ENCODE measurements at places on chromosomes 2 and 18.

DNA sequence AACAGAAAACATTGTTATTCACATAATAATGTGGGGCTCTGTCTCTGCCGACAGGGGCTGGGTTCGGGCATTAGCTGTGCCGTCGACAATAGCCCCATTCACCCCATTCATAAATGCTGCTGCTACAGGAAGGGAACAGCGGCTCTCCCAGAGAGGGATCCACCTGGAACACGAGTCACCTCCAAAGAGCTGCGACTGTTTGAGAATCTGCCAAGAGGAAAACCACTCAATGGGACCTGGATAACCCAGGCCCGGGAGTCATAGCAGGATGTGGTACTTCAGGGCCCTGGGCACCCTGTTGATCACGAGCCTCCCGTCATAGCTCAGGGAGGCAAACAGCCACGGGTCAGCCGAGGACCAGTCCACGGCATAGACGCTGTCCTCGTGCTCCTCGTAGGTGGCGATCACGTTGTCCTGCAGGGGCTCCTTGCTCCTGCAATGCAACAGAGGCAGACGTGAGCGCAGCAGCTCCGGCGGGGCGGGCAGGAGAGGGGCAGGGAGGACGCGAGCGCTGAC lies 188.5 kb downstream of the EIPR1 start:
- no peak for DNase-seq

DNA sequence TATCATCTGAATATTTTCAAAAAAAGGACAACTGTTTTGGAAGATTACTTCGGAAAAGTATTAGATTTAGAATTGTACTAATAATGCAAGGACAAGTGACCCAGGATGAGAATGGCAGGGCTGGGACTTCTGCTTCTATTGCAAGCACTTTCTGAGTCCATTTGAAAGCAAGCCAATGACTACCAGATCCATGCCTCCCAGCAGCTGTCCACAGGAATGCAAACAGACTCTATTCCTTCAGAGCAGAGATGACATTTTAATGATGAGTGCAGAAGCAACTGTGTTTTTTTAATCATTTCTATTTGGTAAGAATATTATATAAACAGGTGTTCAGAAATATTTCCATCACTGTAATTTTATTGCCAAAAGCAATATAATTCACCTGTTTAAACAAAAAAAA lies 456.7 kb downstream of the SOX11 start:
- DNase-seq: no peak

DNA sequence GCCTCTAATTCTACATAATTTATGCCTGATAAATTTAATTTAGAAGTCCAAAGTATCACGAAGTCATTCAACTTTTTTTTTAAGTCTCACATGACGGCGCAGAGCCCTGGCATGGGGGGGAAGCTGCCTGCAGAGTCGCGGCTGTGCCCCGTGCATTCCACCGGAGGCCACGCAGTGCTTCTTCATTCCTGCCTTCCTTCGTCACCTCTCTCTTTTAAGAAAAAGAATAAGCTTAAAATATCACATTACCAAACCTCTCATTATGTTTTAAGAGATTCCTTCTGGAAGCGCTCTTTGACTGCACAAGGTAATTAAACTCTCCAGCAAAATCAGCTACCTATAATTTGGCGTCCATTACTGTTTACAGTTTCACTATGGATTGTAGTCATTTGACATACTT lies 20.3 kb upstream of the KIDINS220 start:
- no peak for DNase-seq

DNA sequence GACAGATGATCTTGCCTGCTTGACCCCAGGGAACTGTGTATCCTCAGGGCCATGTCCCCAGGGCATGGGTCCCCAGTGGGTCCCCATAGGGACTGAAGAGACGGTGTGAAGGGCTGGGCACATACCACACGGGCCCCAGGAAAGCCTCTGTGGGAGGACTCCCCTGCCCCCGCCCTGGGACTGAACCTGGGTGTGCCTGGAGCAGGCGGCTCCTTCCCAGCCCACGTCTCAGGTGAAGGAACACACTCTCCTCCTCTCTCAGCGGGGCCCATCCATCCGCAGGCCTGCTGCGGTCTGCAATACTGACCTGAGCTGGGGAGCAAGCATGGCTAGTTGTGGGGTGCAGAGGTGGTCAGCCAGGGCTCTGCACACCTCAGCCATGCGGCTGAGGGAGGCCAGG lies 45.2 kb downstream of the KIF1A start:
- no peak for DNase-seq

DNA sequence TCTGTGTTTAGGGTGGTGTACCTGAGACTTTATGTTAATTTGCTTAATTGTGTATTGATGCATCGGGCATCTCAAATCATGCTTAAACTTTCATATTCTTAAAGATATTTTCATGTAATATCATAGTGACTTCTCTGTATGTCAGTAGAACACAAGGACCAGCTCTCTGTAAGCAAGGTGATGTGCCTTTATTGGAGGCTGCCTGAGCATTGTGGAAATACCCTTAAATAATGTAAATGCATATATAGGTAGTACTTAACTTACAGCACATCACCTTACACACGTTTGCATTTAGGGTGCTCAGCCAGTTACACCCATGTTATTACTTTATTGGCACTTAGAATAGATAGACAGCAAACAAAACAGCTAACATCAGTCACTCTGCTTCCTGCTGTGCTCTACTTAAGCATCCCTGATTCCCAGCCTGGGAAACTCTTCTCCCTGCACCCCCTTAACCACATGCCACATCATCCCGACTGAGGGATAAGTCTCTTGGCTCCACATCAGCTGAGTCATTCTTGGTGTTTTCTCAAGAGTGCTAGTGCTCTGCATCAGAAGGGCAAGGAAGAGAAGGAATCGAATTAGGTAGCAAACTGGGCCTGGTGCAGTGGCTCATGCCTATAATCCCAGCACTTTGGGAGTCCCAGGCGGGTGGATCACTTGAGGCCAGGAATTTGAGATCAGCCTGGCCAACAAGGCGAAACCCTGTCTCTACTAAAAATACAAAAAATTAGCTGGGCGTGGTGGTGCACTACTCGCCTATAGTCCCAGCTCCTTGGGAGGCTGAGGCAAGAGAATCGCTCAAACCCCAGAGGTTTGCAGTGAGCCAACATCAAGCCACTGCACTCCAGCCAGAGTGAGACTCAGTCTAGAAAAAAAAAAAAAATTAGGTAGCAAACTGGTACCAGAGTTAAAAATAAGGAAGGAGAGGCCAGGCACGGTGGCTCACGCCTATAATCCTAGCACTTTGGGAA lies 108.7 kb downstream of the MAP3K20 start:
- no peak for DNase-seq

- no peak for DNase-seq
These were observed 174.1 kb upstream of the ZFP36L2 start for GRCh38 chr2:43400508-43400907.

- DNase-seq: no peak
These were observed 85.9 kb downstream of the UBE2E3 start for GRCh38 chr2:181066333-181066732.

GRCh38 chr2:8249141-8249540 lies 432.7 kb upstream of the ID2 start:
- no peak for DNase-seq

GRCh38 chr2:109695290-109695689 lies 81.1 kb downstream of the SOWAHC start:
- no peak for DNase-seq

DNA sequence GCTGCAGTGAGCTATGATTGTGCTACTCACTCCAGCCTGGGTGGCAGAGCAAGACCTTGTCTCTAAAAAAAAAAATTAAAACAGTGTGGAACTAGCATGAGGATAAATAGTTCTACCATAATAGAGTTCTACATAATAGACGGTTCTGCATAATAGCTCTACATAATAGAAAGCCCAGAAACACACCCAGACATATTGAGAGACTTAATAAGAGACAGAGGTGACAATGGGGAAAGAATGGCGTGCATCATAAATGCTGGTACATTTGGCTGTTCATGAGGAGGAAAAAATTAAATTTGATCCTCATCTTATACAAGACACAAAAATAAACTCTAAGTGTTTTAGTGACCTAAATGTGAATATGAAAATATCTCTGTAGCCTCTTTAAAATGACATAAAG lies 58.5 kb downstream of the PTRHD1 start:
- DNase-seq: no peak

- no peak for DNase-seq
These were observed 314.7 kb upstream of the SPRED2 start for GRCh38 chr2:65746931-65747675.

GRCh38 chr18:2897448-2898185 lies 50.8 kb downstream of the EMILIN2 start:
- DNase-seq: no peak

- DNase-seq: no peak
These were observed 35.6 kb downstream of the OSBPL6 start for GRCh38 chr2:178229927-178230326.

GRCh38 chr18:79571211-79572092 lies 108.2 kb upstream of the CTDP1 start:
- DNase-seq: no peak

GRCh38 chr2:71678874-71679273 lies 225.5 kb downstream of the DYSF start:
- no peak for DNase-seq

DNA sequence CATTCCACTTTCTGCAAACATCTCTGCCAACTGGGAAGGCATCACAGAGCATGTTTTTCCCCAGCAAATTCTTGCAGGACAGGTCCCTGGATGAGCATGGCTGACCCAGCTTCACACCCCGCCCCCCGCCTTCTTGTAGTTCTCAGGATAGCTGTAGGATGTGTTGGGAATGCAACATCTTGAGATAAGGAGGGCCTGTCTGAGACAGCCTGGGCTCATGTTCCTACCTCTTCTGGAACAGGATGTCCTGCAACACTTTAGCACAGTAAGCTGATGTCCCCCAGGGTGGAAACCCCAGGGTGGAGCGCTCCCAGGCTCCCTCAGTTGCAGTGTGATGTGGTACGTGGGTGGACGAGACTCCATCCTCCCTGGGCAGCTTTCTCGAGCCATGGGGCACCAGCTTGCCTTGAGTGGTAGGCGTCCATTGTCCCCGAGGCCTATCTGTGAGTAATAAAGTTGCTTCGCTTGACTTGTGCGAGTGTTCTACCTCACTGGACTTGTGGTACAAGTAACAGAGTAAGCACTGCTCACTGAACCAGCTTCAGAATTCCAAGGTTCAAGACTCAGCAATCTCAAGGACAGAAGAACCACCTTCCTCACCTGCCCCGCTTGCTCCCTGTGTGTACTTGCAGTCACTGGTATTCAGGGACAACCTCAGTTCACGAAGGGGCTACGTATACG lies 48.6 kb downstream of the EMX1 start:
- no peak for DNase-seq

DNA sequence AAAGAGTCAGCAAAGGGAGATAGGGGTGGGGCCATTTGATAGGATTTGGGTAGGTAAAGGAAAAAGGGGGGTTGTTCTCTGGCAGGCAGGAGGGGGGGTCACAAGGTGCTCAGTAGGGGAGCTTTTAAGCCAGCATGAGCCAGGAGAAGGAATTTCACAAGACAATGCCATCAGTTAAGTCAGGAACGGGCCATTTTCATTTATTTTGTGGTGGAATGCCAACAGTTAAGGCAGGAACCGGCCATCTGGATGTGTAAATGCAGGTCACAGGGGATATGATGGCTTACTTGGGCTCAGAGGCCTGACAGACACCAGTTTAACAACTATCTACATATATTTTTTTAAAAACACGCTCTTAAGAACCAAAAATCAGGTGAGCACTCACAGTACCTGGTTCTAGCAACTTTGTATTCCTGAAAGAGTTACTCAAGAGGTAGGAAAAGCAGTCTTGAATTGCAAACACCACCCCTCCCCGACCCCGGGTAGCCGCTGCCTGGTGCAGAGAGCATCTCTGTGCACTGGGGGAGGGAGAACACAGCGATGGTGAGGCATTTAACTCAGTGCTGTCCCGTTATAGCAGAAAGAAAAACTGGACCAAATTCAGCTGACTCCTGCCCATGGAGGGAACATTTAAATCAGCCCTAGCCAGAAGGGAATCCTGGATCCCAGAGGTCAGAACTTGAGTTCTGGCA lies 414.5 kb upstream of the KLHL29 start:
- DNase-seq: no peak

- no peak for DNase-seq
These were observed 241.6 kb downstream of the SUCLG1 start for GRCh38 chr2:84217456-84217855.

DNA sequence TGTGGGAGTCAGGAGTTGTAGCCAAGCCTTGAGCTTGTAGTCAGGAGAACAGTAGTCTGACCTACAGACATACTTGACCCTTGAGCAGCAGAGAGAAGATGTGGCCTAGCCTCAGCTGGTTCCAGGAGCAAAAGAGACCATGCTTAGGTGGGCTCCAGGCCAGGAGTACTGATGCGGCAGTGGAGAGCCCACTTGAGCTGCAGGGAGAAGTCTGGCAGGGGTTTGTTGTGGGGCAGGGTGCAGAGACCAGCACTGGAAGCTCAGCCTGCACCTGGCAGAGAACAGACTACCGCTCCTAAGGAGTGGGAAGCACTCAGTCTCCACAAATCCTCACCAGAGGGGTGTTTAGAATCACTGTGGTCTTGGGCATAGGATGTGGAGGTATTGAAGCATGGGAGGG lies 197.9 kb downstream of the TPGS2 start:
- DNase-seq: no peak

- no peak for DNase-seq
These were observed 32.3 kb downstream of the WDPCP start for GRCh38 chr2:63555931-63556330.

DNA sequence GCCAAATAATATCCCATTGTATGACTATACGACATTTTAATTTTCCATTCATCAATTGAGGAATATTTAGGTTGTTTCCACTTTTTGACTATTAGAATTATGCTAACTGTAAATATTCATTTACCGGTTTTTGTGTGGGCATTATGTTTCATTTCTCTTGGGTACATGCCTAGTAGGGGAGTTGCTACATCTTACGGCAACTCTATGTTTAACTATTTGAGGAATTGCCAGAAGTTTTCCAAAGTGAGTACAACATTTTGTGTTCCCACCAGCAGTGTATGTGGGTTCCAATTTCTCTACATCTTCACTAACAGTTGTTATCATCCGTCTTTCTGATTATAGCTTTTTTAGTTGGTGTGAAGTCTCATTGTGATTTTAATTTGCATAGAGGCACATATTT lies 1.6 kb upstream of the KDSR start:
- DNase-seq: no peak

DNA sequence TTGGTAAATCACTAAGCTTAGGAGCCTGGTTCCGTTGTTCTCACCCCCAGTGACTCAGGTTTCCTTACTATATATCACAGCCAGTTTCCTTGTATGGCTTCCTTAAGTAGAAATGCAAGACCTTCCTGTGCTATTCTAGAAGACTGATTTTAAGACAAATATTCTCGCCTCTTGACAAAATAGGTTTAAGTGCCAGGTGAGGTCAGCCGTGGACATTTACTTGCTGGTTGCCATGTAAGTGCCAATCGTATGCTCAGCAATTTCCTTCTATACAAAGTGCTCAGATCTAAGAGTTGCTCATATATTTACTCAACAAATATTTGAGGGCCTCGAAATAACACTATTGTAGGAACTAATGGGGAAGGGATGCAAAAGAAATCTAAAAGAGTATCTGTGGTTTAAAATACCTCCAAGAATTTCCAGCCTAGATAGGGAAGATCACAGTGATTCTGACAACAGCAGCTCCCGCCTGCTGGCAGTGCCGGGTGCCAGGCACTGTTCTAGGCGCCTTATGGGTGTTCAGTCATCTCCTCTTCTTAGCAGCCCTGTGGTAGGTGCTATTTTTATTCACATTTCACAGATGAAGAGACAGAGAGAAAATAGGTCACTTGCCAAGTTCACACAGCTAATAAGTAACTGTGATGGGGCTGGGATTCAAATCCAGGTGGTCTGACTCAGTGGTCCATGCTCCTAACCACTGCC lies 95.3 kb upstream of the B3GNT7 start:
- DNase-seq: no peak

- no peak for DNase-seq
These were observed 588.2 kb downstream of the IRS1 start for GRCh38 chr2:226211439-226211838.
